CD4-positive, alpha-beta T cell treated with Interleukin-15 for 1 hour (primary cell): ENCODE measurements at places on chromosomes 7 and 10.
A peak's percentile ranks its signal among the peaks of the same experiment; 100 is the strongest.

GRCh38 chr10:24723386-24723787 is 300 bp downstream of the ARHGAP21 start:
- no peak for DNase-seq

- no peak for DNase-seq
Measured at GRCh38 chr7:30843741-30844482, 67.7 kb upstream of the AQP1 start.

GRCh38 chr7:5179756-5180155 is 10.3 kb upstream of the WIPI2 start:
- no peak for DNase-seq

DNA sequence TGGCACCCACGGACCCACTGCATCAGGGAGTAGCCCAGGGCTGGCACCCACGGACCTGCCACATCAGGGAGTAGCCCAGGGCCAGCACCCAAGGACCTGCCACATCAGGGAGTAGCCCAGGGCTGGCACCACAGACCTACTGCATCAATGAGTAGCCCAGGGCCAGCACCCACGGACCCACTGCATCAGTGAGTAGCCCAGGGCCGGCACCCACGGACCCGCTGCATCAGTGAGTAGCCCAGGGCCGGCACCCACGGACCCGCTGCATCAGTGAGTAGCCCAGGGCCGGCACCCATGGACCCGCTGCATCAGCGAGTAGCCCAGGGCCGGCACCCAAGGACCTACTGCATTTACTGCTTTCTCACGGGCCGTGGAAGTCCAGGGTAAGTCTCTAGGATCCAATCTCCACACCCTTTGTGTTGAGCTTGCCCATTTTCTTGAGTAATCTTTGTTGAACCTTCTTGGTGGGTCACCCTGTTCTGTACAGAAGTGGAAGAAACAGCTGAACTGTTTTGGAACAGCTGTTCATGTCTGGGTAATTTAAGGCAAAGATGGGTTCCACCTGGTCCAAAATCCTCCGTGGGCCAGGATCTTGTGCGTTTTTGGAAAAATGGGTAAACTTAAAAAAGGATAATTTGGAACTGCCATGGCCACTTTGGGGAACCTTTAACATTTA is 69.0 kb downstream of the VIPR2 start:
- no peak for DNase-seq

- DNase-seq: no peak
Measured at GRCh38 chr7:105731042-105731441, 145.4 kb downstream of the ATXN7L1 start.

GRCh38 chr7:100556541-100556940 is 17.2 kb downstream of the SAP25 start:
- no peak for DNase-seq

GRCh38 chr10:120423431-120424197 is 33.4 kb upstream of the PLPP4 start:
- DNase-seq: no peak

DNA sequence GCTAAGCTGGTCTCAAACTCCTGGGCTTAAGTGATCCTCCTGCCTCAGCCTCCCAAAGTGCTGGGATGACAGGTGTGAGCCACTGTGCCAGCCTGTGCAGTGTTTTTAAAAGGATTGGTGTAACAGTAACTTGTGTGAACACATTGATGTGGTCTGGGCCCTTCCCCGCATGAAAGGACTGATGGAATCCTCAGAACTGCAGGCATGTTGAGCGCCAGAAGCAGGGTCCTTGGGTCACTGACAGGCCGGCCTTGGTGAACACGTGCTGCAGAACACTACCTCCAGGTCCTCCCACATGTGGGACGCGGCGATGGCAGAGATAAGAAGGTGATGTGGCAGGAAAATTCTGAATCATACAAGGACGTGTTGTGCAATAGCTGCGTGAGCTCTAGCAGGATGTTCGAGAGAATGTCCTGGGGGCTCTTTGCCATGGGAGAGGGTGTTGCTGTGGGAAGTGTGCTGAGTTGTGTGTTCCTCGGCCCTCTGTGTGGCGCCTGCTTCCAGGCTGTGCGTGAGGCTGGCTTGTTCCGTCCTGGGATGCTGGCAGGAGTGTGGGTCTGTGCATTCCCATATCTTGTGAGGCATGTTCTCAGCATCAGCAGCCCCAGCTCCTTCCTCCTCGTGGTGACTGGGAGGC is 68.2 kb downstream of the DNAJB6 start:
- DNase-seq: no peak

GRCh38 chr7:80488406-80488805 is 23.5 kb downstream of the GNAT3 start:
- DNase-seq: no peak

GRCh38 chr7:70132226-70132851 is 534.1 kb downstream of the AUTS2 start:
- no peak for DNase-seq

- DNase-seq: no peak
Measured at GRCh38 chr10:22646388-22646853, 68.0 kb downstream of the PIP4K2A start.

DNA sequence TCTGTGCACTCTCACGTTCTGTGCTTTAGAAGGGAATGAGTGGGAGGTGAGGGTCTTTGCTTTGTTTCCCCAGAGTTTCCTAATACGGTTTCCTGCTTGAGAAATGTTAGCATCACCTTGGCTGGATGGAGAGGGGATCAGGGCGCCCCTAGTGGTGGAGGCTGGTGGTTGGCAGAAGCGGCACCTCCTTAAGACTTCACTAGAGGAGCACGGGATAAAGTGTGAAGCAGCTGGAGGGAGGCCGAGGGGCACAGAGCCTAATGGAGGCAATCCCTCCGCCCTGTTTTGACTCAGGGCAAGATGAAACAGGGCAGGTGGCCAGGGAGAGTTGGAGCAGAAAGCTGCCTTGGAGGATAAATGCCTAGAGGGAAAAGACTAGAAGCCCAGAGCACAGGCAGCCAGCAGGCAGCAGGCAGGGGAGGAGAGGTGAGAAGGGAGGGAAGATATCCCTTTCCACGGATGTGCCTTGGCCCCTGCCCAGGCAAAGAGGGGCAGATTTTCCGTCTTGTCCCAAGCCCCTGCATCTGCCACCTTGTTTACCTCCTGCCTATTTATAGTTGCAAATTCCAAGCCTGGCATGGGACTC is 56.0 kb upstream of the BTRC start:
- DNase-seq: peak; percentile 51

- DNase-seq: no peak
Measured at GRCh38 chr10:43817368-43817767, 168.7 kb upstream of the ZNF32 start.

- DNase-seq: no peak
Measured at GRCh38 chr10:80104066-80104926, 25.8 kb downstream of the TMEM254 start.

GRCh38 chr10:4742217-4742616 is 83.8 kb upstream of the AKR1E2 start:
- no peak for DNase-seq

GRCh38 chr7:66313886-66314568 is 108.9 kb downstream of the TPST1 start:
- DNase-seq: no peak

- no peak for DNase-seq
Measured at GRCh38 chr10:59852670-59853069, 53.7 kb downstream of the CCDC6 start.
